AG10803 (cell line): ENCODE measurements at places on chromosomes 16 and 17.

DNA sequence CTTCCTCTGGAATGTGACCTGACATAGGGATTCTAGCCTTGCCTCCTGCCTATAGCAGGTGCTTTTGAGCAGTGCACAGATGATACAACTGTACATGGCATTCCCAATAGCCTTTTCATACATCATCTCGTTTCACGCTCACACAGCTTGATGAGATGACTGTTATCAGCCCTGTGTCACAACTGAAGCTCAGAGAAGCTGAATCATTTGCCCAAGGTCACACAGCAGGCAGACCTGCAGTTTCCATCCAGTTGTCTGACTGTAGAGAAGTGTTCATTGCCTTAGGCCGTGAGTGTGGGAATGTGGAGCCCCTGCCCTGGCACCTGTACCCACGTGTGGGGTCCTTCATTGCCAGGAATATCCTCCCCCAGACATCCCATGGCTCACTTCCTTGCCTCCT, 20.1 kb downstream of the WFDC1 start:
- no peak for DNase-seq

DNA sequence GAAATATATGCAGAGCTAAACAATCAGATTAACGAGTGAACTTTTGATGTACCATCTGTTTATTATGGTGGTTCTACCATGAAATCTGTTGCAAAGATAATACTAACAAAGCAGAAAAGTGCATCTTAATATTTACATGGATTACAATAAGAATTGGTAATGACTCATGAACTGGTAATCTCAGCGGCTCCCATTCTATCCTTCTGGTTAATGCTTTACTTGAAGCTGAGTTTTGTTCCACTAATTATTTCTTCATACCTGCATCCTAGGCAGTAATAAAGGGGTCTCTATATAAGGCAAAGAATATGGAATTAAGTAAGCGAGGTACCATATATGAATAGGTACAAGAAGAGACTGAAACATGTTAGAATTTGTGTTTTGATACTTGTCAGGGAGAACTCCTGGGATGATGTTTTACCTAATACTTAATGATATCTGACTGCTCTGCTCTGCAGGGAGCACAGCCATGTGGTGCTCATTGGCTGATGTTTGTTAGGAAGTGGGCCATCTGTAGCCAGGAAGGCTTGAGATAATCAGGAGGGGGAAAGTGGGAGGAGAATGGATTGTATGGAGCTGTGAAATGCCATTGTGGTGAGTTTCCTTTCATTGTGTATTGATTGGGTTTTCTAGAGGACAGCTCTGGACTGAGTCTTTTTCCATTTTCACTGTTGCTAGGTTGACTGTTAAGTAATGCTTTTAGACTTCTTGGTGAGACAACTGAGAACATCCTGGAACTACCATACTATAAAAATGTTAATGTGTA, 52.6 kb downstream of the MAP2K6 start:
- DNase-seq = peak; percentile 68

DNA sequence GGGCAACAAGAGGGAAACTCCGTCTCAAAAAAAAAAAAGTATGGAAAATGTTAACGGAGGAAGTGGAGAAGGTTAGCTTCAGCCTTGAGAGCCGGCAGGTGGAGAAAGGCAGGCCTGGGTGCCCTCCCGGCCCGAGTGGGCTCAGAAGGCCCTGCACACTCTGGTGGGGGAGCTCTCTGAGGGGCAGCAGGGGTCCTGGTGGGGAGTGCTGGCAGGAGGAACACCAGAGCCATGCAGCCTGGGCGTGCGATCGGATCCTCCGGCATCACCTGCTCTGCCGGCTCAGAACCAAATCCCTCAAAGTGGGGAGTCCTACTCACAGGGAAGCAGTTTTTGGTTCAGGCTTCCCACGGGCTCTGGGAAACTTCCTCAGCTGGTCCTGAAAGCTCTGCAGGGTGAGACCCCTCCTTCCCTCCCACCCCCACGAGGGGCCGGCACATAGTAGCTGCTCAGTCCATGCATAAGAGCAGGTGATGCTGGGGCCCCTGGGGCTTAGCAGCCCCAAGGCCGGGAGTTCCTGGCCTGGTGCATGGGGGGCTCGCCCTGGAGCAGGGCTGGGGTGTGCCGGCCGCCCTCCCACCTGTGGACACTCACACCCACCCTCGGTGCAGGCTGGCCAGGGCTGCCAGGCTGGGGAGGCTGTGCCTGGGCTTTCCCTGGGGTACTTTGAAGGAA, 1.2 kb downstream of the FN3K start:
- no peak for DNase-seq

GRCh38 chr17:57747221-57748017, 2.3 kb upstream of the CCDC182 start:
- peak; percentile 68 for DNase-seq

- DNase-seq = no peak
Measured at GRCh38 chr16:85206472-85207356, 94.4 kb upstream of the CIBAR2 start.

DNA sequence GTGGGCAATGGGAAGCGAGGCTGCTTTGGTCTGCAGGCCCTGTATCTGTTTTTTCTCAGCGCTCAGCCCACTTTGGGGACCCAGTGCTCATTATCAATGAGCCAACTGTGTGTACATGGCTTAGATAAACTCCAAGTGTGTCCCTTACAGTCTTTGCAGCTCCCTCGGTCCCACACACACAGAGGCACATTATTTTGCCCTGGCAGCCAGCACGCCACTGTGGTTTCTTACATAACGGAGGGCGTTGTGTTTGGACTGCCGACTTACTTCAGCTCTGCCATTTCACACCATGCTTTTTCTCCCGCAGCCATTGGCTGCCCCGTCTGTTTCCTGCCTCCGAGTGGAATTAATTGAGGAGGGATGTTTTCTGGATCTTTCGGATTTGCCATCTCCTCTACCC, 56.5 kb upstream of the CLEC18A start:
- no peak for DNase-seq

DNA sequence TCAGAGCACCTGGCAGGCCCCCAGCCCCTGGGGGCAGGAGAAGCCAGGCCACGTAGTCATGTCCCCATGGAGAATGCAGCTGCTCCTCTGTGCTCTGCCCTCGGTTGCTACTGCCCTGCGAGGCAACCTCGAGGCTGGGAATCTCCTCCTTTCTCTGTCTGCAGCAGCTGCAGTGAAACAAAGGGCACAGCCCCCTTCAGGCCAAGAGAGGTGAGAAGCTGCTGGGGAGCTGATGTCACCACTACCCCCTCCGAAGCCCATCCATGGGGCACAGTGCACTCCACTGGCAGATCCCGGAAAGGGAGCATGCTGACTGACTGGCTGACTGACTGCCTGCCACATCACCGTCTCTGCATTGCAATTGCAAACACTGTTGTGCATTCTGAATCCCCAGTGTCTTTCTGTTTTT, 103.7 kb downstream of the GRIN2A start:
- no peak for DNase-seq

- no peak for DNase-seq
Measured at GRCh38 chr17:70797166-70797565, 627.8 kb downstream of the KCNJ2 start.

- DNase-seq = no peak
Measured at GRCh38 chr17:74187761-74188160, 15.7 kb upstream of the RPL38 start.

DNA sequence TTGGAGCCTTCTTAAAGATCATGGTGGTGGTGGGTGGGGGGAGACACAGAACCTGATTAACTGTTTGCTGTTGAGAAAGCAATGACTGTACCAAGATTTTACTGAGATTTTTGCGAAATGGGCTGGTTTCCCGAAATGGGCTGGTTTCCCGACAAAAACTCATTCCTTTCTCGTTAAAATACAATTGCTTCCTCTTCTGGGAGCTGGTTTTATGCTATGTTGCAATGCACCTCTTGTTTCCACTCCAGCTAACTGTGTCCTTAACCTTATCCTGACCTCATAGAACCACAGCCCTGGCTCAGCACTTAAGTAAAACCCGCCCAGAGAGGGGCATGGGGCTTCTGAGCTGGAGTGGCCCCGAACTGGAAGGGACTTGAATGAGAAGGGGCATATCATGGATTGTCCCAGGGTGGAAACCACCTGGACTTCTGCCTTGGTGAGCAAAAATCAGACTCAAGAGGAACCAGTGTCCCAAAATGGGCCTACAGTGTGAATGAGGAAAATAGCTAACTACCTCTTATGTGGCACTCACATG, 20.9 kb downstream of the FAM20A start:
- peak; percentile 93 for DNase-seq

DNA sequence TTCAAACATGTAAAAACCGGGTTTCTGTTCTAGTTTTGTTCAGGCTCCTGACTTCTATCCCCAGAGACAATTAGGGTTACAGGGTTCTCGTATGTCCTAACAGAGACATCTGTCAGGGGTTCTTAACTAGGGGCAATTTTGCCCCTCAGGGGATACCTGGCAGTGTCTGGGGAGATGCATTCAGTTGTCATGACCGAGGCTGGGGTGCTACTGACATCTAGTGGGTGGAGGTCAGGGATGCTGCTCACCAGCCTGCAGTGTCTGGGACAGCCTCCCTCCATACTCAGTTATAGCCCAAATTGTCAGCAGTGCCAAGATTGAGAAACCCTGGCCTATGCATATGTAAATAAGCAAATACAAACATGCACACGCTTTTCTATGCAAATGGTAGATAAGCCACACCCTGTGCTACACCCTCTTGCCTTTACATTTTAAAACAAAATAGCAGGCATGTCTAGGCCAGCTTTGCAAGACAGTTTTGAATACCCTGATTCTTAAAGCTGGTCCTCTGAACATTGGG, 37.4 kb downstream of the CLEC16A start:
- DNase-seq = no peak

DNA sequence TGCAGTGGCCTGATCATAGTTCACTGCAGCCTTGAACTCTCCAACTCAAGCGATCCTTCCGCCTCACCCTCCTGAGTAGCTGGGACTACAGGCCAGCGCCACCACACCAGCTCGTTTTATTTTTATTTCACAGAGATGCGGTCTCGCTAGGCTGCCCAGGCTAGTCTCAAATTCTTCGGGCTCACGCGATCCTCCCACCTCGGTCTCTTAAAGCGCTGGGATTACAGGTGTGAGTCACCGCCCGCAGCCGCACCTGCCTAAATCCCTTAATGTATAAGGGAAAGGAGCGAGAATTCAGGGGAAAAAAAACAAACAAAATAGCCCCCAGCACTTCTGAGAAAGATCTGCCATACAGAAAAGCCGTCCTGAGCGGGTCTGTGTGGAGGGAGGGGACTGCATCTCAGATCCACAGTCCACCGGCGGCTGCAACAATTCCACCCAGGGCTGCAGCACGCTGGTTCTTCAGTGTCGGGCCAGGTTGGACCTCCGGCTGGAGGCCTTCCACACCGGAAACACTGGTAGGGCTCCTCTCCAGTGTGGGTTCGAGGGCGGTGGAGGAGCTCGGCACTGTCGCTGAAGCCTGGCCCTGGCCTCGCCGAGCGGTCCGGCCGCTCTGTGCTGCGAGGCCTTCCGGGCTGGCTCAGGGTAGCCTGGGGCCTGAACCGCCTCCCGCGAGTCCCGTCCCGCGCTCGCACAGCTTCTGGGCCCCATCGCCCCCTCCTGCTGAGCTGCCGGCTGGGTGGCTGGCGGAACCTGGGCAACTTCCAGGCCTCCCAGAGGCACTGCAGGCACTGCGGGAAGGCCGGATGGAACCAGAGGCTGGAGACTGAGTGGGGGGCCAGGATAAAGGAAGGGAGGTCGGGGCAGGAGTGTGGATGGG, 7.0 kb downstream of the ZNF843 start:
- DNase-seq = no peak

GRCh38 chr16:84716740-84717139, 16.9 kb downstream of the USP10 start:
- DNase-seq = no peak

- DNase-seq = no peak
Measured at GRCh38 chr17:37829592-37830123, 84.8 kb upstream of the HNF1B start.

- DNase-seq = no peak
Measured at GRCh38 chr16:11306997-11307638, 26.0 kb upstream of the PRM1 start.

- no peak for DNase-seq
Measured at GRCh38 chr16:55812951-55813350, 19.9 kb downstream of the CES1 start.

- DNase-seq = no peak
Measured at GRCh38 chr17:34465789-34466188, 102.8 kb upstream of the CCL1 start.

- DNase-seq = no peak
Measured at GRCh38 chr16:1532771-1533170, 695 bp upstream of the TMEM204 start.

DNA sequence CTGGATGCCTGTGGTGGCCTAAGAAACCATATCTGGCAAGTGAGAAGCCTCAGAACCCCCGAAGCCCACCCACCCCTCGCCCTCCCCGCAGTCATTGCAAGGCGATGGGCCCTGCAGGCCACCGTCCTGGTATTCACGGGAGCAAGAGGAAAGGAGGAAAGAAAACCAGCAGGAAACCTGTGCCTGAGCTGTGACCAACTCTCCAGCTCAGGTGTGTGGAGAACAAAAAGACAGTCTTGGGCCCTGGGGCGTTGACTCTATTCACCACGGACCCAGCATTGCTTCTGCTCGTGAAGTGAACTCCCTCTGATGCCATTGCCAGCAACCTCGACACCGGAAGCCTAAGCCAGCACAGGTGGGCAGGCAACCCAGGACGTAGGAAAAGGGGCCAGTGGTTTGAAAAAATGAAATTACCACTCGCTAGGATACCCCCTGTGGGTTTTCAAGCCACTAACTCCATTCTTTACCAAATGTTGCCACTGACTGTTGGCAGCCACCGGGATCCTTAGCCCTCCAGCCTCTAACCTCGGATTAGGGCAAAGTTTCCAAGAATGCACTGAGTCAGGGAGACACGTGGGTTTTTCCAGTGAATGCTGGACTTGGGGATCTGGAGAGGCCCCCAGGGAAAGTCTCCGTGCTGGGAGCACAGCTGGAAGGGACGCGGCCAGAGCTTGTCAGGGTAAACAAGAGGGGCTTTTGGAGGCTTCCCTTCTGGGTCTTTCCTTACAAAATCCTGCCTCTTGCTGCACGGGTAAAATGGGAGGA, 25.1 kb downstream of the FA2H start:
- no peak for DNase-seq

GRCh38 chr17:36632916-36633771, 31.8 kb downstream of the MRM1 start:
- no peak for DNase-seq
